Type B pancreatic cell (in vitro differentiated cells): ENCODE measurements at places on chromosomes 5 and 9.

GRCh38 chr9:99725852-99726251, 95.8 kb upstream of the NR4A3 start:
- DNase-seq, result no peak

GRCh38 chr9:137162505-137163364, 7.1 kb downstream of the LRRC26 start:
- DNase-seq, result no peak

DNA sequence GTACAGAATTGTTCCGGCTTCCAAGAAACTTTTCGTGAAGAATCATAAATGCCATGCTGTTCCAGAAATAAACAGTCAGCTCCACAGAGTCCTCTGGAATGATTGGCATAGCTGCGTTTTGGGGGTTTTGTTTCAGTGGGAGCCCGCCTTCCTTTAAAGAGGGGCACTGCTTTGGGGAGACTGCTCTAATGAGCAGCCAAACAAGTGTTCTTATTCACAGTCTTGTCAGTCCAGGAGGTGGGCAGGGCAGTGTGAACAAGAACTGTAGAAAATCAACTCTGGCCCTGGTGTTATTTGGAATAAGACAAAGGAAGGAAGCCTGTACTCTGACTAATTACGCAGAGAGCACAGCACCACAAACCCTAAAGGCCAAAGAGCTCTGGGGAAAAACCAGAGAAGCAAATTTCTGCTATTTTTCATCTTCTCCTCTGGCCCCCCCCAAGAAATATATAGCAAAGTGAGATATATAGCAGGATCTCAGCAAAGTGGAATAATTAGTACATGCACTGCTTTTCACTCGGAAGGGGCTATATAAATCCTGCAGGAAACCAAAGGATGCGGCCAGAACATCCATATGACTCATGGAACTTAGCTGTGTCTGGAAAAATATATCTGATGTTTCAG, 92.9 kb downstream of the GLDC start:
- DNase-seq, result no peak

DNA sequence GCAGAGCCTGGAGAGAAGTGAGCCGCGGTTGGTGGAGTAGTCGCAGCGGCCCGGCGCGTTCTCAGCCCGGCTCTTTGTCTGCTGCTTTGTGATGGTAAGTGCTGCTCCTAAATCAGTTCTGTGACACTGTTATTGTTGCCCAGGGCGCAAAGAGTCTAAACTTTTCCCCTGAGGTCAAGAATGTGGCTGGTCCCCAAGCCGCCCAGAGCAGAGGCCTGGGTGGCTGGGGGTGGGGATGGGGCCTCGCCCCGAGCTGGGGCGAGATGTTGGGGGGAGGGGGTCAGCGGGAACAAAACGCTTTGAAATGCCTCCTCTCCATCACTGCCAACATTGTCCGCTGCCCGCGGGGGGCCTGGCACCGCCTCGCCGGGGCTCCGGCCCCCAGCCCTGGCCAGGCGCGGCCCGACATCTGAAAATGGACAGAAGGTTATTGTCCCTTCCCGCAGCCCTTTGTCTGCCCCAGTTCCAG, 11.7 kb upstream of the CERCAM start:
- no peak for DNase-seq

DNA sequence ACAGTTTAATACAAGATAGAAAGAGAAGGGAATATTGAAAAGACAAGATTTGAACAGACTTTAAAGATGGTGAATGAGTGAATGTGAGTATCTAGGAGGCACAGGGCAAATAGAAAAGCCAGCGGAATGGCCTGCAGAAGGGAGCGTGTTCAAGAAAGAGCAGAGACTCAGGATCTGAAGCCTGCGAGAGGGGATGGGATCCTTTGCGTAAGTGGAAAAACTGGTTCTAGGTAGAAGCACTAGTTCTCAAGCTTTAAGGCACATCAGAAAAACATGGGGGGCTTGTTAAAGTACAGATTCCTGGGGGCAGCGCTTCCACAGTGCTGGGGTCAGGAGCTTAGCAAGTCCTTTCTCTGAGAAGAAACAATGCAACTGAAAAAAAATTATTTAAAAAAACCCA, 94.8 kb upstream of the NFIL3 start:
- no peak for DNase-seq

DNA sequence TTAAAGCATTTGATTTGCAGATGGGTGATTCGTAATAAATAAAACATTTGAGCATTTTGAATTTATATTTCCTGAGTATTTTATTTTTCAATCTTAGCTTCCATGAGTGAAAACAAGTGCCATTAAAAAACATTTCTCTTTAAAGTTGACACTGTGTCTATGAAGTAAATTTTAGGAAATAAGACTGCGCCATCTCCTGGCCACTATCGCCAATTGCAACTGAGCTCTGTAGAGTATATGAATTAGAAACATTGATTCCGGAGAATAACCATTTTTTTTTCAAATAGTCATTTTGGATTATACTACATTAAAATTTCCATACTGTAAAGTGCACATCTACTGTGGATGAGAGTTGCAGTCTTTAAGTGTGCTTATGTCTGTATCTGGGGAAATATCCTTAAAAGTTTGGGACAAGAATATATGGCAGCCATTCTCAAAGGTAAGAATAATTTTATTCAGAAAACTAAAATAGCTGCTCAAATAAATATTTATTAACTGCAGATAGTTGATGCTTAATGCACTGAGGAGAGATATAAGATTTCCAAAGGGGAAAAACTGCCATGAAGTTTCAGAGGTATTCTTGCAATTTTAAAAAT, 5.9 kb downstream of the DMRTA1 start:
- DNase-seq, result no peak

- DNase-seq, result no peak
Measured at GRCh38 chr9:6049798-6050197, 34.4 kb upstream of the RANBP6 start.
